ENCODE measurements at places on chromosomes 6 and 20.

DNA sequence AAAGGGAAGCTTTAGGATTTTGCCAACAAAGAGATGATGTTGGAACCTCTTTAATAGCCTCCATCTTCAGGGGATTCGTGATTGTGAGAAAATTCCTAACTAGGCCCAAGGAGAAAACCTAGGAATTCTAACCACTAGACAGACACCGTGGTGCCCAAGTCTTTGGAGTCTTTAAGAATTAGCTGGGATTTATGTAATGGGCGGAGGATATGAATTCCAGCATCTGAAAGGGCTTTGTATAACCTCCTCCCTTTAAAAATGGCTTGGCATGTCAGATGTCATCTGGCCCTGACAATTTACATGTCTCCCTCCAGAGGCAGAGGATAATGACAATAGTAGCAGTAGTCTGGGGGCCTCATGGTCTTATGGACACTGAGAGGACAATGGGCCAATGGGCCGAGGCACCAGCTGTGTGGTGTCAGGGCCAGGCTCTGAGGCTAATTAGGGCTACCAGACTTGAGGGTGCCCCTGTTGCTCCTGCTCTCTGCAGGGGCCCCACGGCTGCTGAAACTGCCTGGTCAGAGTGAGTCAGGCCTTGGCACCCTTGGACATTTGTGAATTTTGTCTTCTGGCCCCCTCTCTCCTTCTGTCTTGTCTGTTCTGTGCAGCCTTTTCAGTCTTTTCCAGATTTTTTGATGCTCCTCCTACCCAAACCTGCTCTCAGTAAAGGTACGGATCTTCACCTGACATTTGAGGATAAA is 113.9 kb downstream of the EDN1 start:
- DNase-seq, result no peak

DNA sequence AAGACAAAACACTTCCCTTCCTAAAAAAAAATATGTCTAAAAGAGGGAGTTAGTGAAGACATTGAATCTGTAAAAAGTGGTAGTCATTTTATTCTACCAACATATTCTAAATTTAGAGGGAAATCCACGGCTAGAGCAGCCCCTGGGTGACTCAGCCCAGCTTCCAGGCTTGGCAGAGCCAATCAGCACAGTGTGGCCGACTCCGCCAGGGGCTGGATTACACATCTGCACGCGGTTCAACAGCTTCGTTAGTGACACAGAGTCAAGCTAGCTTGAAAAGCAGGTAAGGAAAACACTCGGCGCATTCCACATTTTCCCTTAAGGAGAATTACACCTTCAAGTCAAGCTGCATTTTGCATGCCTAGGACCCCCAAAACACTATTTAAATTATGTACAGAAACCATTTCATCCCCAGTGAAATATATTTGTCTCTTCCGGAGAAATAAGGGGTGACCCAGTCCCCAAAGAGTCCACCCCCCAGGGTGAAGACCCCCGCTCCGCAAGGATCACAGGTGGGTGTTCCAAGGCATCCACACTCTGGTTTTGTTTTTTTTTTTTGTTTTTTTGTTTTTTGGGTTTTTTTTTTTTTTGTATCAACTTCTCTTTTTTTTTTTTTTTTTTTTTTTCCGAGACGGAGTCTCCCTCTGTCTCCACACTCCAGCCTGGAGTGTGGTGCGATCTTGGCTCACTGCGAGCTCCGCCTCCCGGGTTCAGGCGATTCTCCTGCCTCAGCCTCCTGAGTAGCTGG is 58.4 kb upstream of the ARID1B start:
- no peak for DNase-seq

DNA sequence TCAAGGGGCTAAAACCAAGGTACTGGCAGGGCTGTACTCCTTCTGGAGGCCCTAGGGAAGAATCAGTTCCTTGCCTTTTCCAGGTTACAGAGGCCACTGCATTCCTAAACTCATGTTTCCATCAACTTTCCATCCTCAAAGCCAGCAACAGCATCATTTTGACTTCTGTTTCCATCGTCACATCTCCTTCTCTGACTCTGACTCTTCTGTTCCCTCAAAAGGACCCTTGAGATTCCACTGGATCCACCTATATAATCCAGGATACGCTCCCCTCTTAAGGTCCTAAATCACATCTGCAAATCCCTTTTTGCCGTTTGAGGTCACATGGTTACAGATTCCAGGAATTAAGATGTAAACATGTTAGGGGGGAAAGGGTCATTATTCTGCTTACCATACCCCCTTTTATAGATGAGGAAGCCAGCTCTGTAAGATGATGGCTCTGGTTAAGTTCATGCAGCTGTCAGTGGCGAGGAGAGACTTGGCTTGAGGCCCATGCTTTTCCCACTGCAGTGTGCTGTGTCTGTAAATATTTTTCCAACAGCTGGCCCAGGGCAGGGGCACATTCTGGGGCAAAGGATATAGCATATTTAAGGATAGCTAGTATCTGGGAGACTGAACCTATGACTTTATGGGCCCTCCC is 114.6 kb downstream of the TNFRSF21 start:
- no peak for DNase-seq

DNA sequence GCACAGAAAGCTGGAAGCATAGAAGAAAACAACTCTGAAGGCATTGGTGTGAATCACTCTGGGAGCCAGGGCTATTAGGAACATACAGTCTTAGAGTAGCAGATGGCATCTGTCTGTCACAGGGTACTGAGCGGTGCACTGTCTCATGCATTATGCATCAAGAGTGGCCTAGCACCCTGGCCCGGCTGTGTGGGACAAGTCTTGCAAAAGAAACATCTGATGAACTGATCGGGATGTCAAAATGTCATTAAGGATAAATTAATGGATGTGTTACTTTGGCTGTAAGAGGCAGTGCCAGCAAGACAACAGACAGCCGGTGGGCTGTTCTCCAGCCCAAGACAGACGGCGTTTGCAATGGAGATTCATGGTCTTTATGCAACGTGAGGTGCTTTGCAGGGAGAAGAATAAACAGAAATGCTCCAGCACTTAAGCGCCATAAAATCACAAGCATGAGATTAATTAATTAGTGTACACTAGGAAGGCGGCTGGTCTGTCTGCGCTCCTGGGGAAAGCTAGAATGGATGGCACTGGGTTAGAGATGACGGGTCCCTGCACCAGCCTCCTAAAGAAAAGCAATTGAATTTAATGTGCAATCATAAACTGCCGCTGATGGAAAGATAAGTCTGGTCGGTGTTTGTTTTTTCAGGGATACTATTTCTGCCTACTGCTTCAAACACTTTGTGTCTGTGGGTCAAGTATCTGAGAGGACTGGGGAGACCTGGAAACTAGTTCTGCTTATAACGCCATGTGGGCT is 600.6 kb upstream of the CHD6 start:
- peak; percentile 39 for DNase-seq

DNA sequence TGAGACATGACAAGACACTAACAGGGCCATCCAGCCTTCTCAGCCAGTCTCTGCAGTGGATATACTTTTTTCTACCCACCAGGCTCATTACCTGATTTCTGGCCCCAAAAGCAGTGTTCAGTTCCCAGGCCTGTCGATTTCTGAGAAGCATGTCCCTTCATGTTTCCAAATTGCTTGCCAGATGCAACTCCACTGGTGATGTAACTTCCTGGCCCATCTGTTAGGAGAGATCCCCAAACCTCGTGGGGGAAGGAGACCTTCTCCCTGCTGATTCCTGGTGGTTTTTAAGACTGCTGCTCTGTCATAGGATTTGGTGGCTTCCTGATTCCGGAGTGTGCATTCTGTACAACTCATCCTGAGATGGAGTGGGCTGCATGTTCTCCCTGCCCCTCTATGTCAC is 31.6 kb upstream of the MRPS10 start:
- no peak for DNase-seq

DNA sequence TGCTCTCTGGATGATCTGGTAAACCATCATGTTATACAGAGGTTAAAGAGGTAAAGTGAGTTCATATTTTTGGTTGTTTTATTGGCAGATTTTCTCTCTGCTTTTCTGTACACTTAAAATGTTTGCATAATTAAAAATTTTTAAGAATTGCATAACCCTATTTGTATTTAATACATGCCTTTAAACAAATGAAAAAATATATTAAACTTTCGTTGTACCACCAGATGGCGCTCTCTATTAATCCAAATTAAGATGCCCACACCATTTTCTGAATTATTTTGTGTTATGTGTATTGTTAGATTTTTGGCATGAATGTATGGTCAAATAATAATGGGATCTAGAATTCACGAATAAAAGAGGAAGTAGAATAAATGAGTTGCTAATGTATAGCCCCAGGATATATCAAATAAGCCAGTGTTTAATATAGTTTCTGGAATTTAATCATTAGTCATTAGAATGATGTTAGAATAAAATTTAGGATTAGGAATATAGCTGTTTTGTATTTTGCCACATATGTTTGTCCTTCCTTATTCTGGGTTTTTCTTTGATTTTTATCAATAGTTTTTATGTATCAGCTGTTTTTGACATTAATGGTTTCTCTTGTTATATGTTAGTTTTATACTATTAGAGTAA is 38.9 kb downstream of the SMAP1 start:
- no peak for DNase-seq

- no peak for DNase-seq
Observed at GRCh38 chr6:1586256-1586655, 23.5 kb upstream of the FOXC1 start.

- no peak for DNase-seq
Observed at GRCh38 chr20:53708129-53708968, 114.7 kb upstream of the ZNF217 start.

DNA sequence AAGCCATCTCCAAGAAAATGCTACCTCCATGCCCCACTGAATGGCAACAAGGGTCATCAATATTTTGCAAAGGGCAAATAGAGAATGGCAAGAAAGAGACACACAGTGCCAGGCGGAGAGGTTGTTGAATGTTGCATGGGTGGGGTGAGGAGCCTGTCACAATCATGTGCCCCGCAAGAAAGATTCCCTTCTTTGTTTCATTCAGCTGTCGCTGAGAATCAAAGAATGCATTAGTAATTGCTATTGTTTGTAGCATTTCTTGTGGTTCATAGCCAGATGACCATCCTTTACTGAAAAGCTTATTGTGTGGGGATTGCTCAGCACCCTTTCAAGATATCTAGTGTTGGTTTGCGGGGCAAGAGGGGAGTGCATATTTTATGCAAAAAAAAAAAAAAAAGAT is 166.5 kb upstream of the QKI start:
- DNase-seq, result no peak

GRCh38 chr20:20847814-20848213 is 135.4 kb upstream of the RALGAPA2 start:
- no peak for DNase-seq

DNA sequence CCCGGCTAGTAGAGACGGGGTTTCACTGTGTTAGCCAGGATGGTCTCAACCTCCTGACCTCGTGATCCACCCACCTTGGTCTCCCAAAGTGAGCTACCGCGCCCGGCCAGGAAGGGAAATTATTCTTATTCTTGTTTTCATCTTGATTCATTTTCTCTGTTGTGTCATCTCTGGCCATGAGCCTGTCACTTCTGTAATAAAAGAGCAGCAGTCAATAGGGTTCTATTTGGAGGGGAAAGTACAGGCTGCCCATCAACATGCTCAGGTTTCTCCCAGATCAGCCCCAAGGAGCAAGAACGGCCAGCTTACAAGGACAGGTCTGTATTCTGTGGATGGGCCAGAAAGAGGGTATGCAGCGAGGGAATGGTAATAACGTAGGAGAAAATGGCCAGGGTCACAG is 345.0 kb downstream of the PREX1 start:
- no peak for DNase-seq

- no peak for DNase-seq
Observed at GRCh38 chr6:34490390-34491090, 24.7 kb downstream of the PACSIN1 start.
